ENCODE measurements at places on chromosomes 16 and 17. TPM values are rescaled to one million over a fixed set of nuclear protein-coding genes. Genes with fewer than 3 reads are reported as not detected.

Gene LAT
- 12.5 TPM for total RNA-seq

Gene GINS2
- 0.88 TPM for total RNA-seq

DNA sequence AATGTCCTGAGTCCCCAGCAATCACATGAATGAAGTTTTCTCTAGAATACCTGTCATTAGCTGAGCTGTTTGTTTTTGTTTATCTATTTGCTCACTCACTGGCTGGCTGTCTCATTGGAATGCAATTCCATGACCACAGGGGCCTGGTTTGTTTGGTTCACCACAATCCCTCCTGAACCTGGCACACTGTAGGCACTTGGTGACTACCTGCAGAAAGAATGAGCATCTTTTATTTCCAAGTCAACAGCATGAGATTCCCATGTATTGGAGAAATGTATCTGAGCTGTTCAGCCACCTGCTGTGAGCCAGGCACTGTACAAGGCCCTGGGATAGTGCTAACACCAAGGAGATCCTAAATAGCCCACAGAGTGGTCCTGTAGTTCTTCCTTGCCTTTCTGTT lies 345.1 kb downstream of the XYLT1 start:
- H3K36me3 ChIP-seq, result no peaks in the 10 kb centered on the region
- DNase-seq, result no peak
- no peak overlapping the region for H3K27ac ChIP-seq
- no peak overlapping the region for H3K4me3 ChIP-seq

DNA sequence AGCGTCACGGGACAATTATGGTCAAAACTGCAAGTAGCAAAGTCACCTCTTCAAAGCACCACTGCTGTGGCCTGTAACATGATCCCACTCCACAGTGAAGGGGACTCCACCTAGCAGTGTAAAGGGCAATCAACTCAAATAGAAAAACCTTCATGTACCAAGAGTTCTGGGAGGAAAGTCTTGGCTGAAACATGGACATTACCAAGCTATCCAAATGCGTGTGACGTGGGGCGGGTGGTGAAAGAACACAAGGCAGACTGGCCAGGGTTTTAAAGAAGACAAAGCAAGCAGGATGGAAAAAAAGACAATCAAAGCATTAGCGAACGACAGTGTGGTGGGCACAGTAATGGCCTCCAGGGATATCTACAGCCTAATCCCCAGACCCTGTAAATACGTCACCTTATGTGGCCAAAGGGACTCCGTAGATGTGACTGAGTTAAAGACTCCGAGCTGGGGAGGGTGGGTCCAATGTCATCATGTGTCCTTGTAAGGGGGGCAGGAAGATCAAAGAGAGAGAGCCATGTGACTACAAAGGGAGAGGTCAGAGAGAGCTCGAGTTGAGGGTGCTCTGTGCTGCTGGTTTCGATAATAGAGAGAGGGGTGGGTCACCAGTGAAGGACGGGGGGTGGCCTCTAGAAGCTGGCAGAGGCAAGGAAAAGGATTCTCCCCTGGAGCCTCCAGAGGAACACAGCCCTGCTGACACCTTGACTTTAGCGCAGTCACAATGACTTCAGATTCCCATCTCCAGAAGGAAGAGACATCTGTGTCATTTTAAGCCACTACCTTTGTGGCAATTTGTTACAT lies 6.0 kb downstream of the HSDL1 start:
- H3K36me3 ChIP-seq, result no peaks in the 10 kb centered on the region
- peak overlapping the region; percentile 59 for H3K27ac ChIP-seq
- no peak overlapping the region for H3K4me3 ChIP-seq
- H3K27me3 ChIP-seq, result no peaks in the 10 kb centered on the region

DNA sequence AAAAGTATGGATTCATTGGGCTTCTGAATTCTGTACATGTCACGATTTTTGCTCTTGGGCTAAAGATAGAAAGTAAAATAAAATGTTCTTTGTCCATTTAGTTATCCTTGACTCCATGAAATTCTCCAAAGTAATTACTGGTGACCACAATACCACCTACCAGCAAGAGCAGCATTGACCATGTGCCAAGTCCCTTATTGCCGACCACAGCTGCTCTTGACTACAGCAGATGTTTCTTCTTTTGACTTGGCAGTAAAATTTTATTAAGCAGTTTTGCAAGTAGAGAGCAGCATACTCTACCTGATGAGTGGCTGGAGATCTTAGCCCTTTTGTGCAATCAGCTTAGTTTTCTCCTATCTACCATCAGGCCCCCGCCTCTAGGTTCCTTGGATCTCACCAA lies 152.2 kb upstream of the TBX2 start:
- peaks cover 15% of the 10 kb centered on the region for H3K4me1 ChIP-seq
- no peak overlapping the region for H3K27ac ChIP-seq
- H3K36me3 ChIP-seq, result no peaks in the 10 kb centered on the region
- H3K27me3 ChIP-seq, result no peaks in the 10 kb centered on the region
- no peak overlapping the region for H3K4me3 ChIP-seq

DNA sequence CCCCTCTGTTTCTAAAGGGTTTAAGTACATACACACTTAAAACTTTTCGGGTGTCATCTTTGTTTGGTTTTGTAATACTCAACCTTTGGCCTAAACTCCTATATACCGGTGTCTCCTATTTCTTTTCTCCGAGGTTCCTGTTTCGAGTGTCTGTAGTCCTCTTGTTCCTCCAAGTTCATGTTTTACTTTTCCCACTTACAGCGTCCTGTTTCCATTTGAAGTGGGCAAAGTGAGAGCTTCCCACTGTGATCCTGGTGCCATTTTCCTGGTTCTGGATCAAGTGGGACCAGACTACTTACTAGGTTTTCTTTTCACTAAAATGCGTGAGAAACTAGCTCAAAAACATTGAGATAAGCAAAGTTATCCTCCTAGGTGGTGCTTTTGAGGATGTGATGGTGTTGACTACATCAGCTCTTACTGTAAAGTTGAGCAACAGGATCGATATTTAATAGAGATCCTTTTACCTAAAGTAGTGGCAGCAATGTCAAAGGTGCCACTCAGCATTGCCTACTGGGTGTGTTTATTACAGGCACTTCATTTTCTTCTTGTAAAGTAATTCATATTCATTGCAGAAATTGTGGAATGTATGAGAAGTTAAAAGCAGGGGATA lies 1.3 kb downstream of the PSMD3 start:
- no peaks in the 10 kb centered on the region for H3K27me3 ChIP-seq
- peaks cover 26% of the 10 kb centered on the region for H3K36me3 ChIP-seq
- H3K4me1 ChIP-seq, result peaks cover 3% of the 10 kb centered on the region
- DNase-seq, result no peak
- H3K4me3 ChIP-seq, result peak overlapping the region; percentile 76
- H3K27ac ChIP-seq, result no peak overlapping the region

DNA sequence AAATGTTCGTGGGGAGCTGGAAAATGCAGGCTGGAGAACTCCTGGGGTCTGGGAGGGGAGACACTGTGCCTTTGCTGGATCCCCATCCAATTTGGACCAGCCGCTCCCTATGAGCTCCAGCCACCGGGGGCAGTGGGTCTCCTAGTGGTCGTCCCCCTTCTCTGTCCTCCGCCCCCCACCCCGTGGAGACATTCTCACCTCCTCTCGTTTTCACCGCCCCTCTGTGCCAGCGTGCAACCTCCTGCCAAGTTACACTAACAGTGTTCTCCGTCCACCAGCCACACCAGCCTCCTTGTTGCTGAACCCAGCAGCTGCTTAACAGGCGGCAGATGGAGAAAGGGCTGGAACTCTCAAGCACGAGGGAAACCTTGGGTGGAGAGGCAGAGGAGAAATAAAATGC lies 67.4 kb upstream of the SOX9 start:
- H3K27me3 ChIP-seq, result no peaks in the 10 kb centered on the region
- H3K36me3 ChIP-seq, result no peaks in the 10 kb centered on the region
- DNase-seq, result no peak
- H3K27ac ChIP-seq, result no peak overlapping the region
- no peaks in the 10 kb centered on the region for H3K4me1 ChIP-seq
- no peak overlapping the region for H3K4me3 ChIP-seq

- no peak overlapping the region for H3K4me3 ChIP-seq
- H3K27me3 ChIP-seq, result no peaks in the 10 kb centered on the region
- H3K4me1 ChIP-seq, result no peaks in the 10 kb centered on the region
- no peak overlapping the region for H3K27ac ChIP-seq
- no peaks in the 10 kb centered on the region for H3K36me3 ChIP-seq
Observed at GRCh38 chr16:68528233-68528632, 10.9 kb upstream of the ZFP90 start.

DNA sequence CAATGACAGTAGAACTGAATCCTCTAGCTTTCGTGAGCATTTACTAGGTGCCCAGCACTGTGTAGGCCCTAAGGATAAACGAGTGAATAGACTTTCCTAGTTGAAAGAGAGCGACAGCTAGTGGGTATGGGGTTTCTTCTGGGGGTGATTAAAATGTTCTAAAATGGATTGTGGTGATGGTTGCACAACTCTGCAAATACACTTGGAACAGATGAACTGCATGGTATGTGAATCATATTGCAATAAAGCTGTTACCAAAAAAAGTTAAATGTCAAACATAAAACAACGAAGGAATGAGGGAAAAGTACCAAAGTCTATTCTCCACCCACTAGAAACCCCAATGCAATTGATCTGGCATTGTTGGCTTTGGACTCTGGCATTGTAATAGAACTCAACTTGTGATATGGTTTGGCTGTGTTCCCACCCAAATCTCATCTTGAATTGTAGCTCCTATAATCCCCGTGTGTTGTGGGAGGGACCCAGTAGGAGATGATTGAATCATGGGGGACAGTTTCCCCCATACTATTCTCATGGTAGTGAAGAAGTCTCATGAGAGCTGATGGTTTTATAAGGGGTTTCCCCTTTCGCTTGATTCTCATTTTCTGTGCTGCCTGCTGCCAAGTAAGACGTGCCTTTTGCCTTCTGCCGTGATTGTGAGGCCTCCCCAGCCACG lies 70.5 kb downstream of the MARF1 start:
- no peak overlapping the region for H3K27ac ChIP-seq
- no peaks in the 10 kb centered on the region for H3K4me1 ChIP-seq
- no peaks in the 10 kb centered on the region for H3K27me3 ChIP-seq
- no peaks in the 10 kb centered on the region for H3K36me3 ChIP-seq
- H3K4me3 ChIP-seq, result no peak overlapping the region
- DNase-seq, result no peak

- peak overlapping the region; percentile 16 for H3K27ac ChIP-seq
- peak; percentile 85 for DNase-seq
- H3K36me3 ChIP-seq, result no peaks in the 10 kb centered on the region
- no peak overlapping the region for H3K4me3 ChIP-seq
- no peaks in the 10 kb centered on the region for H3K27me3 ChIP-seq
- no peaks in the 10 kb centered on the region for H3K4me1 ChIP-seq
Observed at GRCh38 chr17:46876353-46876887, 25.0 kb downstream of the WNT9B start.

- H3K36me3 ChIP-seq, result no peaks in the 10 kb centered on the region
- H3K4me3 ChIP-seq, result no peak overlapping the region
- no peaks in the 10 kb centered on the region for H3K4me1 ChIP-seq
- DNase-seq, result no peak
- no peaks in the 10 kb centered on the region for H3K27me3 ChIP-seq
- no peak overlapping the region for H3K27ac ChIP-seq
Observed at GRCh38 chr16:9661336-9662017, 520.8 kb downstream of the GRIN2A start.

- no peaks in the 10 kb centered on the region for H3K4me1 ChIP-seq
- H3K27ac ChIP-seq, result no peak overlapping the region
- no peaks in the 10 kb centered on the region for H3K27me3 ChIP-seq
- no peak for DNase-seq
- no peaks in the 10 kb centered on the region for H3K36me3 ChIP-seq
Observed at GRCh38 chr17:17324616-17325015, 21.4 kb downstream of the NT5M start.

Measured in kidney (tissue), 22 donors.